ENCODE measurements at places on chromosomes 1 and 21.

GRCh38 chr1:99198393-99198792 is 65.9 kb upstream of the PLPPR4 start:
- no peak for DNase-seq

- DNase-seq = no peak
These were observed 41.5 kb upstream of the TENT5B start for GRCh38 chr1:27053977-27054753.

GRCh38 chr1:219993554-219994433 is 52.5 kb downstream of the EPRS1 start:
- no peak for DNase-seq

GRCh38 chr1:9297831-9298230 is 5.1 kb downstream of the SPSB1 start:
- DNase-seq = no peak

DNA sequence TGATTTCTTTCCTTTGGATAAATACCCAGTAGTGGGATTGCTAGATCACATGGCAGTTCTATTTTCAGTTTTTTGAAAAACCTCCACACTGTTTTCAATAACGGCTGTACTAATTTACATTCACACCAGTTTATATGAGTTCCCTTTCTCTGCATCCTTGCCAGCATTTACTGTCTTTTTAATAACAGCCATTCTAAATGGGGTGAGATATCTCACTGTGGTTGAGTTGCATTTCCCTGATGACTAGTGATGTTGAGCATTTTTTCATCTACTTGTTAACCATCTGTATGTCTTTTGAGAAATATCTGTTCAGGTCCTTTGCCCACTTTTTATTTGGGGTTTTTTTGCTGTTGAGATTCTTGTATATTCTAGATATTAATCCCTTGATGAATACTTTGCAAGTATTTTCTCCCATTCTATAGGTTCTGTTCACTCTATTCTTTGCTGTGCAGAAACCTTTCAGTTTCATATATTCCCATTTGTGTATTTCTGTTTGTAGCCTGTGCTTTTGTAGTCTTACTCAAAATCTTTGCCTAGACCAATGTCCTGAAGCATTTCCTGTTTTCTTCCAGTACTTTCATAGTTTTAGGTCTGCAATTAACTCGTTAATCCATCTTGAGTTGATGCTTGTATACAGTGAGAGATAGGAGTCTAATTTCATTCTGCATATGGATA is 7.3 kb downstream of the HENMT1 start:
- no peak for DNase-seq

- peak; percentile 34 for DNase-seq
These were observed 18.0 kb downstream of the KIAA0319L start for GRCh38 chr1:35539073-35539823.

- DNase-seq = no peak
These were observed 109.2 kb upstream of the RAB4A start for GRCh38 chr1:229161740-229162139.

DNA sequence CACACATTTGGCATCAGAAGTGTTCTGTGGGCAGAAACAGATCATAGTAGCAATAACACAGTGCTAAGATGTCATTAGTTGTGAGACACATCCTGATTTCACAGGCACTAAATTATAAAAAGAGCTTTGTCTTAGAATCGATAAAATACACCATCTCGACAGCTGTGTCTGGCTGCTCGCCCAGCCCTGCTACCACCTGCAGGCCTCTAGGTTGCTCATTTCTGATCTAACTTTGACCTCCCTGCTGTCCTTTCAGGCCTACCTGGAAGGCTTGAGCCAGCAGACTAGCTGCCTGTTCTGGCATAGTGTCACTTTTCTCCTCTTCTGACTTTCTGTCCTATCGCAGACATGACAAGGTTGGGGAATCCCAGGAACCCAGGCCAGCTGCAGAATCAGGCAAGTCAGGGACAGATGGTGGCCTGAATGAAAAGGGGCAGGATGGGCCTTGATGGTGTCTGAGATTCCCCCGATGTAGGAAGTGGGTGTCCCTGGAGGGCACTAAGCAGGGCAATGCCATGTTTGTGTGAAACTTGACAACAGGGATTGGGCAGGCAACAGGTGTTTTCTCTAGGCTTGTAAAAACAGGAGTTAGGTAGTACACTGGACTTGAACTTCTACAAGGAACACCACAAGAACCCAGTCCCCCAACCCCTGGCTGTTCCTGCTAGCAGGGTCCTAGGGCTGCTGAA is 66.6 kb upstream of the RHOU start:
- no peak for DNase-seq

DNA sequence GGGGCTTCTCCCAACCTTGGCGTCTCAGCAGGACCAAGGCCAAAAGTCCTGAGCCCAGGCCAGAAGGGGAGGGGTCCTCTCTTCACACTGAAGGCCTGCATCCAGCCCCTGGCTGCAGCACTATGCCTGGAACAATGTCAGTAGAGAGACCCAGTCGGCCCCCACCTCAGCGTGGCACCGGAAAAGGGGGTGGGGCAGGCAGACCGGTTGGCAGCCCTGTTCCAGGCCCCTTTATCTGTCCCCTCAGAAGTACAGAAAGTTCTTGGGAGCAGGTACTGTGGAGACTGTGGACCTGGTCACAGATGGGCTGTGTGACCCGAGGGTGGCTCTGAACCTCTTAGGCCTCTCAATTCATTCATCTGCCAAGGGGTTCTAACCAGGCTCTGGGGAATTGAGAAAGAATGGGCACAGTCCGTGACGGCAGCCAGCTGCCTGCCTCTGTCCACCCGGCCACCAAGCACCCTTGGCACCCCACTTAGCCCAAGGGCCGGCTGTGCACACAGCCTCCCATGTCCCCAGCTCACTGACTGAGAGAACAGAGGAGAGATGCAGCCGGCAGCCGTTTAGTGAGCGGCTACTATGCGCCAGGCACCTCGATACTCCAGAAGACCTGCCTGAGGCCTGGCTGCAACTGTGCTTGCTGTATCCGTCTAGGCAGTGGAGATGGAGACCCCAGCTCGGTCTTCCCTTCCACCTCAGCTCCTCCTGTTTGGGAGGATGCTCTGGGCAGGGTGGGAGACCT is 23.9 kb downstream of the RUNX3 start:
- DNase-seq = no peak

GRCh38 chr21:27094184-27094948 is 127.5 kb upstream of the ADAMTS5 start:
- DNase-seq = peak; percentile 45

GRCh38 chr1:226395753-226396152 is 12.1 kb downstream of the PARP1 start:
- no peak for DNase-seq

GRCh38 chr1:20194757-20195461 is 8.6 kb upstream of the PLA2G2C start:
- DNase-seq = peak; percentile 19

GRCh38 chr1:212858461-212859265 is 588 bp downstream of the FLVCR1 start:
- DNase-seq = no peak

All from NCI-H226 (cell line).